ENCODE measurements at places on chromosomes 2 and 18. TPM values are rescaled to one million over a fixed set of nuclear protein-coding genes. Genes with fewer than 3 reads are reported as not detected.
A peak's percentile ranks its signal among the peaks of the same experiment; 100 is the strongest.

DNA sequence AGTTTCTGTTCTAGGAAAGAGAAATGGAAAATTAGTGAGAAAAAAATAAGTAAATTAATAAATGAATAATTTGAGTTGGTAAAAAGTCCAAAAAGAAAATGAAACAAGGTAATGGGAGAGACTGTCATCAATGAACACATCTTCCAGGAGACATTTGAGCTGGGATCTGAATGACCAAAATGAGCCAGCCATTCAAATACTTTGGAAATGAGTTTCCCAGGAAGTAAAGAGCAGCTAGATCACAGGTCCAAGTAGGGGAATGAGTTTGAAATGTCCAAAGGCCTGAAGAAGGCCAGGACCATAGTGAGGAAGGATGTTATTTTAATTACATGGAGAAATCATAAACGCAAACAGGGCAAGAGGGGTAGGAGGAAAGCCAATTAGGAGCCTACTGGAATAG lies 6.6 kb upstream of the DNAH7 start:
- no peak for DNase-seq
- no peak overlapping the region for H3K4me3 ChIP-seq
- no peaks in the 10 kb centered on the region for H3K36me3 ChIP-seq
- H3K27ac ChIP-seq: no peak overlapping the region
- H3K27me3 ChIP-seq: no peaks in the 10 kb centered on the region
- peaks cover 17% of the 10 kb centered on the region for H3K4me1 ChIP-seq

The DUSP2 gene
- 8.3 TPM for total RNA-seq

DNA sequence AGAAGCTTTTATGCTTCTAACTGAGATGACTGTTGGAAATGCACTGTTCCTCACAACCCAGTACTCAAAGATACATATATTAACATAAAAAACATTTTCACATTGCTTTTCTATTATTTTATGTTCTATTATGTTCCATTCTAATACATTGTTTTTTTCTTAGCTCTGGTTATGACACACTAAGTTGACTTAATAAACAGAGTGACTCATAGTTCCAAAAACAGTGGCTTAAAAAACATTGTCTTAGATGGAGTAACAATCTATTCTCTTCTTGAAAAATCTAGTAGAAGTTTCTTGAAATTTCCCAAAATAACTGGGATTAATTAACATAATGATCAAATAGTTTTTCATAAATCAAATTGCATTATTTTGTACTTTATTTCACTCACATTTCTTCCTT lies 328.2 kb upstream of the LRATD1 start:
- H3K36me3 ChIP-seq: no peaks in the 10 kb centered on the region
- H3K4me3 ChIP-seq: no peak overlapping the region
- no peak overlapping the region for H3K27ac ChIP-seq
- H3K27me3 ChIP-seq: no peaks in the 10 kb centered on the region

The MALL gene
- 8.6 TPM for total RNA-seq

DNA sequence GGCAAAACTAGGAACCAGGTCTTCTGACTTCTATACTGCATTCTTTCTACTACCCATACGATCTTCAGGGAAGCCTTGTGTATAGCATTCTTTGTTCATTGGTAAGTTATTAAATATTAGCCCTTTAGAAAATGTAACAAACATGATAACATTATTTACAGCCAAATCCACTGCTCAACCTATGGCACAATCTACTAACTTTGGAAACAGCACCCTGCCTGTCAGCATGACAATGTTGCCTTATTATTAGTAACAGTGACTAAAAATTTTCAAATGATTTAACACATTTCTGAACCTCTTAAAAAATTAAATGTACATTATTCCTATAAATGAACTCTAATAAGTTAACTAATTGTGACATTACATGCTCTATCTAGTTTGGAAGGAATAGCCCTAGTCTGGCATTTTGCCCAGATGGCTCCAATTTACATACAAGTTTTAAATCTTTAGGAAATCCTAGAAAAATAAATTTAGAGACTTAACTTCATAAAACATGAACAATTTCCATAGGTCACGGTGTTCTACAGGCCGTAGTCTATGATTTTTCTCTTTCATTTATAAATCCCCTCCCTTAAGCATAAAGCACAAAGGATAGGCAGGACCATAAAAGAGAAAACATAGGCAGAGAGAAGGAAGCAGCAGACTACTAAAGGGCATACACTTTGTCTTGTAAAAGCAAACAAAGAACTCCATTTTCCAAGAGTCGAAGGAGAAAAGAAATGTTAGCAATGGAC lies 33.7 kb downstream of the YES1 start:
- no peaks in the 10 kb centered on the region for H3K27me3 ChIP-seq
- peak overlapping the region; percentile 0 for H3K27ac ChIP-seq
- no peaks in the 10 kb centered on the region for H3K36me3 ChIP-seq
- no peak overlapping the region for H3K4me3 ChIP-seq

DNA sequence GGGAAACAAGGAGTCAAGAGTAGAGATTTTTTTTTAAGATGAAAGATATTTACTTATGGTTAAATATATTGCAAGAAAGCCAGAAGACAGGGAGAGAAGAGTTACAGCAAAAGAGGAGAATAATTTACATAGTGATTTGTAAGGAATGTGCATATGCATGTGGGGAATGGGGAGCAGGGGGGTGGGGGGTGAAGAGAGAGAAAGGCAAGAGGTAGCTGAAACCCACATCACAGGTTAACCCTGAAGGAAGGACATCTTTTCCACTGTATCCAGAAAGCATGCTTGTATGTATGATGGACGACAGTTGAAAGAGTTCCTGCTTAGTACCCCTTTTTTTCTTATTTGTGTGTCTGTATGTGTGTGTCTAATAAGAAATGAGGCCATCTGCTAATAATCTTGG lies 371.9 kb downstream of the RAD51AP2 start:
- H3K4me1 ChIP-seq: no peaks in the 10 kb centered on the region
- no peaks in the 10 kb centered on the region for H3K27me3 ChIP-seq
- no peak overlapping the region for H3K4me3 ChIP-seq
- H3K27ac ChIP-seq: no peak overlapping the region
- H3K36me3 ChIP-seq: no peaks in the 10 kb centered on the region

DNA sequence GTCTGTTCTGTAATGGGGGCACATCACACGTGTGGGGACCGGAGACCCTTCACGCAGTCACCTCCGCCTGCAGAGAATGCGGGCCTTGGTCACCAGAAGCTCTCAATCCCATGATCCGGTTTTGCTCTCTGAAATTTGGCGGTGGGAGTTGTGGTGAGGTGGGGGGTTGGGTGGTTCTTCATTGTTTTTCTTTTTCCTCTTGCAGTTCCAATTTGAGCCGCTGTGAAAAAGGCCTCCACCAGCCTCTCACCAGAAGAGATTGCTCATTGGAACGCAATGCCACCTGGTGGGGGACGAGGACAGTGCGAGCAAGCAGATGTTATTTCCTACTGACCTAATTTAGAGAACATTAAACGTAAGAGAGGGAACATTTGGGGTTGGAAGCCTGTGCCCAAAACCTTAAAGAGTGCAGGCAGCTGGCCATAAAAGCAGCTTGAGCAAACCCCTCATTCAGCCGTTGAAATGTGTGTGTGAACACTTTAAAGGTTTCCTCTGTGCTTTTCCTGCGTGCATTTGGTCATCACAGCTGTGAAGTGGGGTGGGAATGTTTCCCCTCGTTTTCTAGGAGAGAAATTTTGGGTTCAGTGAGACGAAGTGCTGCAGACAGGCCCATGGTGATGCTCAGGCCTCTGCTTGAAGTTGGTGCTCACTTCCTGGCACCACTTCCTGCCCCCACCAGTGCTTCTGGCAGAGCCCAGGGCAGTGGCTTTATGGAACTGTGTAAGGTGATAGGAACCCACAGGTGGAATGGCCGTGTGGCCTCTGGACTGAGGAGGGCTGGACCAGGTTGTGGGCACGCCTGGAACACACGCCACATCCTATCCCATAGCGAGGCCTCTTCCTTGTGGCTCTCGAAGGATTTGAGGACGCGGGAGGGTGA lies 61.7 kb downstream of the ZCCHC2 start:
- no peaks in the 10 kb centered on the region for H3K36me3 ChIP-seq
- H3K4me1 ChIP-seq: peaks cover 16% of the 10 kb centered on the region
- H3K27ac ChIP-seq: peak overlapping the region; percentile 59

DNA sequence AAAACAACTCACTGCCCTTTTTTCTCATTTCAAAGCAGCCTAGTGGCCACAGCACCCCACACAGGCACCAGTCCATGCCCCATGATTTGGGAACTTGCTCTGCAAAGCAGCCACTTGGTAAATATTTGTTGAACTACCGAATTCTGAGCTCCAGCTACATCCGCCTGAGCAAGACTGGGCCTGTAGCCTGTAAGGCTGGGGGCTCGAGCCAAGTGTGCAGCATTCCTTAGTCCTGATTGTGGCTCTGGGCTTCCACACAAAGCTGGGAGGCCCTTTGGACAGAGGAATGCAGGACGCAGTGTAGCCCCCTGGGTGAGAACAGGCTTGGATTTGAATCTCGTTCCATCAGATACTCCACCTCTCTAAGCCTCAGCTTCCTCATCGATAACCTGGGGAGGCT lies 88.4 kb downstream of the ACTR2 start:
- peak overlapping the region; percentile 78 for H3K27ac ChIP-seq
- H3K4me1 ChIP-seq: peaks cover 22% of the 10 kb centered on the region
- H3K4me3 ChIP-seq: no peak overlapping the region
- H3K36me3 ChIP-seq: peaks cover 49% of the 10 kb centered on the region
- peak; percentile 84 for DNase-seq
- no peaks in the 10 kb centered on the region for H3K27me3 ChIP-seq

The HOXD3 gene
- not detected for total RNA-seq

The GKN1 gene
- total RNA-seq: 380 TPM

The GCA gene
- total RNA-seq: 10.1 TPM

DNA sequence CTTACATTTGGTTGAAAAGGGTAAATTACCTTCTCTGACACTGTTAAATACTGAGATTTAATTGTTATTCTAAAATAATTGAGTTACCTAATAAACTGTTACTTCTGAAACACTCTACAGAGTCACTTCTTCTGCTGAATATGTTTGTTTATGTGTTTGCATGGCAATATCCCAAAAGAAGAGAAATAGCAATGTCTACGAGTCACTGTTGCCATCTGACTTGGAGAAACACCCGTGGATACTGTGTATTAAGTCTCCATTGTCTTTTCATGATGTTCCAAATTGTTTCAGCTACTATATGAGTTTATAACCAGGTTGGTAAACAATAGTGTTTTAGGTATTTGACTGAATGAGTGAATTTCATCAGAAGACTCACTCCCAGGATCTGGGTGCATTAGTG lies 754.2 kb upstream of the ID2 start:
- DNase-seq: no peak
- H3K4me1 ChIP-seq: no peaks in the 10 kb centered on the region
- H3K27ac ChIP-seq: no peak overlapping the region
- no peaks in the 10 kb centered on the region for H3K27me3 ChIP-seq

GRCh38 chr2:14385043-14385442 lies 247.5 kb upstream of the LRATD1 start:
- H3K27ac ChIP-seq: no peak overlapping the region
- DNase-seq: peak; percentile 4
- H3K27me3 ChIP-seq: no peaks in the 10 kb centered on the region
- H3K36me3 ChIP-seq: no peaks in the 10 kb centered on the region
- no peak overlapping the region for H3K4me3 ChIP-seq

DNA sequence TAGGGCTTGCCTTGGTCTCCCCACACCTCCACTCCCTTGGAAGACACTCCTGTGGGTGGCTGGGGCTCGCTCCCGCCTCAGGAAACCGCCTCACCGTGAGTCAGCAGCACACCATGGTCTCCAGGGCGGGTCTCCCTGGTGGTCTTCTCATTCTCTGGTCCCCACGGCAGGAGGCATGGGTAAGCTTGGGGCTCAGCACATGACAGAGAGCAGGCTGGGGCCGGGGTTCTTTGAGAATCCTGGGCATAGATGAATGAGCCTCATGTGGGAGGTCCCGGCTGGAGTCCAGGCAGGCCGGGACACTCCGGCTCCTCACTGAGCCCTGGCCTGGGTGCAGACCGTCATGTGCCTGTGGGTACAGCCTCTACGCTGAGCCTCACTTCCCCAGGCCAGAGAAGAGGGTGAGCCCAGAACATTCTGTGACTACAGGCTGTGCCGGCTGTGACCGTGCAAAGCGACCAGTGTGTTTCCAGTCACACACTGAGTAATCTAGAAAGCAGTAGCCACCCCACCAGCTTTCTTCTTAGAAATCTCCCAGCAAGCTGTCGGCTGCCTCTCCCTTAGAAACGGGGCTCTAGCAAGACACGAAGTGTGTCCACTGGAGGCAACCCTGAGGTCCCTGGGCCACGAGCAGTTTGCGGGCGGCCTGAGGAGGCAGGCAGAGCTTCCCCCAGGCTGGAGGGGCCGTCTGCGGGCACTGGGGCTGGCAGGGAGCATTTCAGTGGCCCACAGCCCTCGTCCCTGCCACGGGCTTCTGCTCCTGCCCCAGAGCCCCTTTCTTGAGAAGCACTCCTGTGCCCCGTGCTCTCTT lies 93.1 kb downstream of the RHOB start:
- peaks cover 16% of the 10 kb centered on the region for H3K4me1 ChIP-seq
- H3K27ac ChIP-seq: no peak overlapping the region
- H3K36me3 ChIP-seq: no peaks in the 10 kb centered on the region
- H3K27me3 ChIP-seq: no peaks in the 10 kb centered on the region

The MOCOS gene
- total RNA-seq: 1.5 TPM

GRCh38 chr18:64991102-64991501 lies 759.7 kb upstream of the CDH7 start:
- H3K4me1 ChIP-seq: no peaks in the 10 kb centered on the region
- H3K27ac ChIP-seq: no peak overlapping the region
- no peaks in the 10 kb centered on the region for H3K27me3 ChIP-seq
- no peak for DNase-seq

GRCh38 chr18:75249672-75250470 lies 39.3 kb downstream of the TSHZ1 start:
- peaks cover 83% of the 10 kb centered on the region for H3K4me1 ChIP-seq
- H3K27me3 ChIP-seq: no peaks in the 10 kb centered on the region
- no peak for DNase-seq
- H3K36me3 ChIP-seq: no peaks in the 10 kb centered on the region
- peak overlapping the region; percentile 84 for H3K27ac ChIP-seq

DNA sequence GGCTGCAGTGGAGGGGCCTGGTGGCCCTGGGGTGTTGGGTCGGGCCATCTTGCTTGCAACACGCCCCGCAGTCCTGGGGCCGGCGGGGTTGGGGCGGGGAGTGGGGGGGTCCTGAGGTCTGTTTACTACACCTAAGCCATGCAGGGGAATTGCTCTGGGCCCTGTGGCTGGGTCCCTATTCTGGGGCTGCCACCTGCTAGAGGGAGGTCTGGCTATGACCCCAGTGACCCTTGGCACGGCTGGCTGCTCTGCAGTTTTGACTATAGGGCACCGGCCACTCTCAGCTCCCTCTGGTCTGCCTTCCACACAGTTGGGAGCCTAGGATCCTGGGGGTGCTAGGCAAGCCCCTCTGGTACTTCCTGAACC lies 170.6 kb upstream of the GLI2 start:
- no peaks in the 10 kb centered on the region for H3K36me3 ChIP-seq
- H3K27me3 ChIP-seq: no peaks in the 10 kb centered on the region
- peak overlapping the region; percentile 42 for H3K27ac ChIP-seq
- peaks cover 42% of the 10 kb centered on the region for H3K4me1 ChIP-seq
- no peak for DNase-seq
- no peak overlapping the region for H3K4me3 ChIP-seq

GRCh38 chr2:109429567-109430328 lies 184.0 kb downstream of the SEPTIN10 start:
- no peaks in the 10 kb centered on the region for H3K27me3 ChIP-seq
- no peaks in the 10 kb centered on the region for H3K4me1 ChIP-seq
- H3K27ac ChIP-seq: no peak overlapping the region
- peaks cover 13% of the 10 kb centered on the region for H3K36me3 ChIP-seq
- no peak overlapping the region for H3K4me3 ChIP-seq
- no peak for DNase-seq

- H3K4me1 ChIP-seq: no peaks in the 10 kb centered on the region
- H3K27me3 ChIP-seq: no peaks in the 10 kb centered on the region
- no peak for DNase-seq
- H3K27ac ChIP-seq: no peak overlapping the region
- no peaks in the 10 kb centered on the region for H3K36me3 ChIP-seq
Observed at GRCh38 chr2:119823734-119824334, 64.1 kb downstream of the PTPN4 start.

Measured in stomach (tissue), 19 donors.